ENCODE measurements at places on chromosomes 12 and 14.

GRCh38 chr12:25775968-25776367 lies 182.5 kb upstream of the RASSF8 start:
- no peak for DNase-seq

DNA sequence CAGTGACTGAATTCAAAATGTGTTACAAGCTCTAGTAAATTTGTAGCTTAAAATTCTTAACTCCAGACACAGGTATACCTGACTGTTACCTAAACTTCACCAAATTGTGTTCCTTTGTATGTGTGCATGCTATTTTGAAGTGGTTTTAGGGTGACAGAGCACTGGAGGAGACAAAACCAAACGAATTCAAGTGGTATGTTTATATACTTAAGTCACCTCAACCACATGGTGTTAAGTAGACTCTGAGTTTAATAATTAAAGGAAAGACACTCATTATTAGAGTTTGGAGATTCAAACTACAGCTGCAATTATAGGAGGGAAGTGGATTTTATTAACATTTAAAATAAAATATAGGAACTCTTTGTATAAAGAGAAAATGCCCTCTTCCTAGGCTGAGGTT lies 84.3 kb downstream of the PLCZ1 start:
- DNase-seq: no peak

DNA sequence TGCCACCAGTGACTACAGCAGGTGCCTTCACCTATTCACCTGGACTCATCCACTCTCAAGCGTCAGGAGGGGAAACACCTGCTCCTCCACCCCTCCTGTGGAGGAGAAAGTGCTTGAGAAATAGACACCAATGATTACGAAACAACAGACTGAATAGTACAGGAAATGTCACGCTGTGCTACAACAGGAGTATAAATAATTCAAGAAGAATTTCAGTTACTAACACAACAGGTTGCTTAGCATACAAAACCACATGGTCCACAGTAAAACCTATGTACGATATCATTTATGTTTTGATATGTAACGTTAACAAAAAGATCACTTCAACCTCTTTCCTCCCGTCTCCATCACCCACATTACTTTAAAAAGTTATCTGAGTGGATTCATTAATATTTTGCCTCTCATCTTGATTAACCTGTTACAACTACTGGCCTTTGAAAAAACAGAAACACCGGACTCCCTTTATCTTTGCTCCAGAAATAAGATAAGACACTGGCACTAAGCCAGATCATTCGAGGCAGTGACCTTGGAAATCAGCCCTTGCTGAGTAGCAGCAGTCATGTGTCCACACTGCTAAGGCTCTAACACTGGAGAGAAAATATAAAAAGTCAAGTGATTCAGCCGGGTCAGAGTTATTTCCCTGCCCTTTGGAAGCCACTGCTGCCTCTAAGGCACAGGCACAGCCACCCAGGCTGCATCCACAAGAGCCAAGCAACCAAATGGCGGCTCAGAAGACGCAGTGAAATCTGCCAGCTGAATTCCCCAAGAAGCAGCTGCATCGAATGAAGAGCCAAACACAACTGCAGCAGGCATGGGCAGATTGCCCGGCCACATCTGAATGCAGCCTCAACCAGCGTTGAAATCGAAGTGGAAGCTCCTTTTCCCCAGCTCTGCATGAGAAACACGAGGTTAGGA lies 40.9 kb downstream of the NT5DC3 start:
- no peak for DNase-seq

DNA sequence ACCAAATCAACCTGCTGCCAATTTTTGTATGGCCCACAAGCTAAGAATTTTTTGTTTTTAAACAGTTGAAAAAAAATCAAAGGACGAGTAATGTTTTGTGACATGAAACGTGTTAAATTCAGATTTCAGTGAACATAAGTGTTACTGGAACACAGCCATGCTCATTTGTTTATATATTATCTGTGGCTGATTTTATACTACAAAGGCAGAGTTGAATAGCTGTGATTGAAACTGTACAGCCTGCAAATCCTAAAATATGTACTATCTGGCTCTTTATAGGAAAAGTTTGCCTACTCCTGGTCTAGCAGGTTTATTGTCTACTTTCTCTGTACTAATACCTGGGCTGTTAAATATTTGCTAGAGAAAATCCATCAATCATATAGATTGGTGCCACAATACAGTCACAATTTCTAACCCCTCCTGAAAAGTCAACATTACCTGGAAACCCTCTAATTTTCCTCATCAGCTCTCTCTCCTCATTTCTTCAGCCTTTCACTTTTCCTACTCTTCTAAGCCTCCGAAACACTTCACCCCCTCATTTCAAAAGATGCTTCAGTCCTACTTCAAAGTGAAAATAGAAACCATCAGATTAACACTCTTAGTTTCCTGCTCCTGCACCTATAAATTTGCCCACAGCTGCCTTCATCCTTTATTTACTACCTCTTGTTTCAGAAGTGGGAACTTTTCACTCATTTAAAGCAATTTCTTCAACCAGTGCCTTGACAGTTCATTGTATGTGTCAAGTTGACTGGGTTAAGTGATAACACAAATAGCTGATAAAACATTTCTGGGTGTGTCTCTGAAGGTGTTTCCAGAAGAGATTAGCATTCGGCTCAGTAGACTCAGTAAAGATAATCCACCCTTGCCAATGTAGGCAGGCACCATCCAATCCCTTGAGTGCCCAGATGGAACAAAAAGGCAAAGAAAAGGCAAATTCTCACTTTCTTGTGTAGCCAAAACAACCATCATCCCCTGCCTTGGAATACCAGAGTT lies 18.0 kb upstream of the C2CD5 start:
- DNase-seq: no peak

DNA sequence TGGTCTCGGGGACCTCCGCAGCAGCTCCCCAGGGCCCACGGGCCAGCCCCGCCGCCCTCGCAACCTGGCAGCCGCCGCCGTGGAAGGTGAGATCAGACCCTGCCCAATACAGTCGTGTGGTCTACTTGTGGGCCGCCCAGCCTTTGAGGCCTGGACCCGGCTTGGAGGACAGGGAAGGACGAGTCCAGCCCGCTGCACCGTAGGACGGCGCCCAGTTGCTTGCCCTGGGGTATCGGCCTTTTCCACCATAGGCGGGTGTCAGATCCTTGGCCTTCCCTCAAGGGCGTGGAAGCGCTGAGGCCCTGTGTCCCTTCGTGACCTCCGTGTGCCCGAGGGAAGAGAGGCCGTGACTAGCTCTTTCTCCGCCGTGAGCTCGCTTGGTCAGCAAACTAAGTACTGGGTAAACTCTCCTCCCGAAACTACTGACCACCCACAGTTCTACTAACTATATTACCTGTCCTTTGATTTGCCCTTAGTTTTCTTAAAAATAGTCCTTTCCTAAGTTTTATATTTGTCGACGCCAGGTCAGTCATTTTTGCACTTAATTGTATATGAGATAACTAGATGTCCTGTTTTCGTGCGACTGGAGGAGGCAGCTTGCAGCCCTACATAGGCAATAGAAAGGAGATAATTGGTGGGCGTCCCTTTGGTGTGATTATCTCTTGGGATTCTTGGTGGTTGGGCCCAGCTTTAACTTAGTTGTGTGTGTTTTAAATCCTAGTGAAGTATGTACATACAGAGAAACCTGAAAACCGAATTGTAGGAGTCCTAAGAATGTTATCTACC lies 757 bp downstream of the SLC25A3 start:
- no peak for DNase-seq

DNA sequence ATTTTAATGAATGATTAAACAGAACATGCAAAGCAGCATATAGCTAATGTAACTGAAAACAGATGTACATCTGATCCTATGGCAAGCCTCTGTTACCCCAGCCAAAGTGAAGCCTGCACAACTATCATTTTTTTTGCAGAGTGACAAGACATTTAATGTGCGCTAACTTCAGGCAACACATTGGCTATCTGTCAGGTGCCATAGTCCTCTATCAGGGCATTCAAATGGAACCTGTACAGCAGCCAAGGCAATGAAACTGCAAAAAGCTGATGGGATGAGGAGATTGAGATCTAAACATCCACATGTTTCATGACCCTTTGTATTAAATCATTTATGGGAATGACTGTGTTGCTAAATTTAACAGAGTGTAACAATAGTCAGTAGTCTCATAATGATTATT lies 1088.5 kb upstream of the TMEM132C start:
- no peak for DNase-seq

GRCh38 chr14:24289649-24290280 lies 9.8 kb downstream of the DHRS1 start:
- DNase-seq: no peak

DNA sequence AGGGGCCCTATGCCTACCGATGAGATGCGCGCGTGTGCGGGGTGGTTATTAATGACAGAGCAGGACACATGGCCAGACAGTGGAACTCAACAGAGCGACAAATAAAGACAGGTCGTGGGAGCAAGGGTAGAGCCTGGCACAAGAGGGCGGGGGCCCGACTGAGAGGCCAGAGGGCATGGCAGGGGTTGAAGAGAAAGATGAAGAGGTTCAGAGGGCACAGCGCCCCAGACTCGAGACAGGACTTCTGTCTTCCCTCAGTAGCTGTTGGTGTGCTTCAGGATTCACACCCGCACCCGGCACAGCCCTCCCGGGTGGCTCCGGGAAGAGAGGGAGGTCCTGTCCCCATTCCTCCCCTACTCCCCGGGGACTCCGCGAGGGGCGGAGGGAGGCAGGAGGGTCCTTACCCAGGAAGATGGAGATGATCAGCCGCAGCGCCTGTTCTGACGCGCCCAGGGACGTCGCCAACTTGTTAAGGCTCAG lies 366 bp downstream of the LPCAT3 start:
- DNase-seq: no peak

- no peak for DNase-seq
Measured at GRCh38 chr12:6058481-6059161, 65.8 kb downstream of the VWF start.

- DNase-seq: no peak
Measured at GRCh38 chr12:2295941-2296461, 243.2 kb downstream of the CACNA1C start.

GRCh38 chr12:57620245-57620935 lies 9.2 kb downstream of the ARHGEF25 start:
- DNase-seq: no peak

GRCh38 chr12:71315328-71315985 lies 124.1 kb upstream of the LGR5 start:
- DNase-seq: no peak

DNA sequence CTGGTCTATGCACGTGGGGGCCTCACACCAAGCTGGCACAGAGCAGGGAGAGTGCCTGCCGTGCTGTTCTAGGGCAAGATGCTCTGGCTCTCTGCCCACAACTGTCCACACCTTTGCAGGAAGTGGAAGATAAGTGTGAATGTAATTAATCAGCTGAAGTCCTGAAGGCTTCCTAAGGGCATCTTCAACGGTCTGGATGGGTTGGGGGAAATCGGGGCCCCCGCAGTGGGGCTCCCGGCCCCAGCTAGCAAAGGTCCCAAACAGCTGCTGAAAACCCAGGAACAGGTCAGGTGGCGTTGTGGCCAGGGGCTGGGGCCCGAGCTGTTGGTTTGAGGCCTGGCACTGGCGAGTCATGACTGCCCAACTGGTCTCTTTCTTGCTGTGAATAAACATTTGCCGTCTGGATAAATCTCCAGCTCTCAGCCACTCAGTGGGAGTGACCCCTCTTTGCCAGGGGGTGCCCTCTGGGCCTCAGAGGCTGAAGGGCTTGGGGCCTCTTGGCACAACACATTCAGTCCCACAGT lies 6.7 kb upstream of the SLC25A29 start:
- DNase-seq: no peak

- DNase-seq: no peak
Measured at GRCh38 chr12:14057895-14058294, 76.5 kb upstream of the GRIN2B start.

DNA sequence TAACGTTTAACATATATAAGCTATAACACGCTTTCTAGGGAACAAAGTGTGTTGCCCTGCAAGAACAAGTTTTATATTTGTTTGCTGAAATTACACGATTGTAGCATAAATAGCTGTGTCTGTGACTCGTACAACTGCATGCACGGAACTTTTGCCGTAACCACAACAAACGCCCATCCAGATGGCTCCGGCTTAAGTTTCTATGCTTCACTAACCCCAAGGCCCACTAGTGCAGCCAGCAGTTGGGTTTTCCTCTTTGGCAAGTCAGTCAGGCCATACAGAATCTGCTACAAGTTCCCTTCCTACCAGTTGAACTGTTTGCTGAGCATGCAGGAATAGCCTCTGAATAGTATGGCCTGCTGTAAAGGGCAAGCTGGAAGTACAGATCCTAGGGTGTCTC lies 12.1 kb downstream of the CSRP2 start:
- DNase-seq: no peak

DNA sequence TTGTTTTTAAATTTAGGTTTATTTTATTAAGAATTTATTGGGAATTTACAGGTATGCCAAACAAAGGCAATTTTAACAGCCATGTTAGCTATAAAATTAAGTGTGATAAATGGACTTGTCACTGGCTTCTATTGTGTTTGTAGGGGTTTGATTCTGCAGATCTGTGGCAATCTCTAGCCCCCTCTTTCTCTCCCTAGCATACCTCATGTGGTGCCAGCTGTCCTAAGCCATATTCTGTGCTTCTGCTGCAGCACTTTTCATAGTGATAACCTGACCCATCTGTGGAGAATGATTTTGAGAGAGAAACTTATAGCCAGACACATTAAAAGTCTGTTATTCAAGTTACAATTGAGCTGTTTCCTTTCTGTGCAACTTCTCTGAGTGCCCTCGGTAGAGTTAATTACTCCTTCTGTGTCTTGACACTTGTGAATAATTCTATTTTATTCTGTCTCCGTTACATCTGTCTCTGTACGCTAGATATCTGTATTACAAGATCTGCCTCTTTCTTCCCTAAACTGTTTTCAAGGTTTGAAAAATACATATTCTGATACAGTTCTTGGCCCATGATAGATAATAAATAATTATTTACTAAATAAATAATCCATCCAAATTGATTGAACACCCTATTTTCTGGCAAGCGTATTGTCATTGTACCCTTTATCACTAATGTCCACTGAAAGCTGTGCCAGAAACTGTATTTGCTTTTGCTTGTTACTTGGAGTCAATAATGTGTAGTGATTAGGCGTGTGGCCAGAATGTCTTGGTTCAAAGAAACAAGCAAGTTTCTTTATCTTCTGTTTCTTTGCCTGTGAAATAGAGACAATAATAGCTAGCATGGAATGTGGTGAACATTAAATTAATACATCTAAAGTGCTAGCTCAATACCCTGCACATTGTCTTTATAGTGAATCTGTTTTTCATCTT lies 40.0 kb downstream of the FRS2 start:
- no peak for DNase-seq

- no peak for DNase-seq
Measured at GRCh38 chr12:67765776-67766766, 117.5 kb downstream of the DYRK2 start.

DNA sequence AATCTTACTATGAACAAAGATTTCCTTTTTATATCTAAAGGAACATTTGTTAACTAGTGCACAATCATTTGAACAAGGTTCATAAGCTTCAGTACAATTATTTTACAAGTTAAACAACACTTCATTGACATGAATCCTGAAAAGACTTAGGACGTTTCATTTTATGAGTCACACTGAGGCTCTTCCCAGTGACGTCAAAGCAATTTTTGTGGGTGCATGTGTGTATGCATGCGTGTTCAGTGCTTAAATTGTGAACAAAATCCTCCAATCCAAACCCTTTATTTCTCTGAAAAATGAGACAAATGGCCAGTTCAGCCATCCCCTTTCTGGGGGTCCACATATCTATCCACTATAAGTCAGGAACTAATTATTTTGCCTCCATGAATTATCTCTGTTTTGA lies 2.9 kb downstream of the LMNTD1 start:
- no peak for DNase-seq

GRCh38 chr12:74321381-74321780 lies 216.3 kb upstream of the ATXN7L3B start:
- DNase-seq: no peak

All from stimulated activated CD8-positive, alpha-beta memory T cell treated with anti-CD3 and anti-CD28 coated beads, Interleukin-4, amount 100 ng/mL, for 1 hour (primary cell).